NCI-H82 (cell line): ENCODE measurements at places on chromosomes 5 and 9.

GRCh38 chr9:84366683-84367082 lies 26.1 kb upstream of the SLC28A3 start:
- DNase-seq: no peak

- peak; percentile 60 for DNase-seq
These were observed 465.5 kb downstream of the DNAH5 start for GRCh38 chr5:13478831-13479465.

GRCh38 chr9:89388084-89388867 lies 70.0 kb downstream of the SECISBP2 start:
- DNase-seq: no peak

DNA sequence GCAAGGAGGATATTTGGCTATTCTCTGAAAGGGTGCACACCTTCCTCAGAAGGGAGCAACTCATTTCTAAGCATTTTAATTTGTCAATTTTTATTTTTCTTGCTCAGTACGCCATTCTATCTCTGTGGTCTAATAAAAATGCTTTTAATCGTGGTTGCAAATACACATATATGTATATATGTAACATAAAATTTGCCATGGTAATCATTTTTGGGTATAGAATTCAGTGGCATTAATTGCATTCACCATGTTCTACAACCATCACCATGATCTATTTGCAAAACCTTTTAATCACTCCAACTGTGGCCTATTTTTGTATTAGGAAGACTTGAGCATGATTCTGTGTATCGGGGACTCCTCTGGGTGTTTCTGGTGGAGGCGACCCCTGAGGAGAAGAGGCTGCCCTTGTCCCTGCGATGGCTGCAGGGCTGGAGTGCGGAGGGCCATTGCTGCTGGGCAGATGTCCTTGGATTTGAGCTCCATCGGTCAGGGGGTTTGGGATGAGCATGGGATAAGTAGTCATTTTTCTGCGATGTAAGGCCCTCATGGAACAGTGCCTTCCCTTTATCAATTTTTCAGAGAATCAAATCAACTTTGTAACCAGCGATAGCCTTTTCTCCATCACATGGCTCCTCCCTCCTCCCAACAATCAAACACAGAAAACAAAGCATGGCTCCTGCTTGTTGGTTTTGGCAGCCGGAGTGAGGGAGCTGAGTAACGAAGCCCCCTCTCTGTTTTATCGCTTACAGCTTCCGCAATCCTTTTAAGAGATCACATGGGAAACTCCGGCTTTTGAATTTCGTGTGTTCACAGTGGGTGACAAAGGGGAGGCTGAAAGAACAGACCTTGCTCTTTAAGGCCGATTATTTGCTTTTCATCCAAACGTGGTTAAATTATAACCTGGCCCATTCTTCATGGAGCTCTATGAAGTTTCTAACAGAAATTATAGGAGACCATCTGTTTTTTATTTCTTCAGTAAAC lies 187.3 kb downstream of the TENT4A start:
- DNase-seq: peak; percentile 88

DNA sequence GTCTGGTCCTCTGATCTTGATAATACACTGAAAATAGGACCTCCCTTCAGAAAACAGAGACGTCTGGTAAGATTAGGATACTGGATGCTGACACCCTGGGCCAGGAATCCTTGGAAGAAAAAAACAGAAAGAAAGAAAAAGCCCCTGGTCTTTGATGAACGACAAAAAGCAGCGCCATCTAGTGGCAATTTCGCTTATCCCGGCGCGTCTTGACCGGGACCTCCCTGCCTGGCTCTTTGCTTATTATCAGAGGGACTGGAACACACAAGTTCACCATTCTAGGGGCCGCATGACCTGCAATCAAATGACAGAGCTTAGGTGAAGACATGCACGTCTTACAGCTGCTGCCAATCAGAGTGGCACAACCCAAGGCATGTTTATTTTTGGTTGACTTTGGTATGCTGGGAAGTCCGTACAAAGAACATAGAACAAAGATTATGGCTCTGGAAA lies 114.9 kb upstream of the NFIB start:
- DNase-seq: peak; percentile 89

GRCh38 chr5:81895307-81895706 lies 76.5 kb upstream of the ATG10 start:
- no peak for DNase-seq

DNA sequence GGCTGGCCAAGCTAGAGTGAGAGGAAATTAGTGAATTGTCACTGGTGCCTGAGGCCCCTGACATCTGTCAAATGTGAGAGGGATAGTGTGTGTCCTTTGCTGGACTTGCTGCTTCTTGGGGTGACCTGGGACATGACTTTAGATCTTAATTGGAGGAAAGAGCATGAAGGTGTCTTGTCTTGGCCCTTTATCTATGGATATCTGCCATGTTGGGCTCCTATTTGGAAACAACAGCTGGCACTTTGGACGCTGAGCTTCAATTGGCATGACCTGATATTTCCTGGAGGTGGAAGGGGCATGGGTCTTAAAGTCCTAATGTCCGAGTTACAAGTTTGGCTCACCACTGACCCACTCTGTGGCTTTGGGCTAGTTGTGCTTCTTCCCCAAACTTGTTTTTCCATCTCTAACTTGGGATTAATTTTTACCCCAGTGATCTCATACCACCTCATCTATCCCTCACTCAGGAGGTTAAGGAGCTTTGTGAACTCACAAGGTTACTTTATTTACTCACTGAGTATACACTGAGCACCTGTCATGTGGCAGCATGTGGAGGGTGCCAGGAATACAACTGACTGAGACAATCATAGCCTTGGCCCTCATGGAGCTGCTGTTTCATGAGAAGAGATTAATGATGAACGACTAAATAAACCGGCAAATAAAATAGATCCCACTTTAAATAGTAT lies 30.1 kb upstream of the CXCL14 start:
- no peak for DNase-seq

DNA sequence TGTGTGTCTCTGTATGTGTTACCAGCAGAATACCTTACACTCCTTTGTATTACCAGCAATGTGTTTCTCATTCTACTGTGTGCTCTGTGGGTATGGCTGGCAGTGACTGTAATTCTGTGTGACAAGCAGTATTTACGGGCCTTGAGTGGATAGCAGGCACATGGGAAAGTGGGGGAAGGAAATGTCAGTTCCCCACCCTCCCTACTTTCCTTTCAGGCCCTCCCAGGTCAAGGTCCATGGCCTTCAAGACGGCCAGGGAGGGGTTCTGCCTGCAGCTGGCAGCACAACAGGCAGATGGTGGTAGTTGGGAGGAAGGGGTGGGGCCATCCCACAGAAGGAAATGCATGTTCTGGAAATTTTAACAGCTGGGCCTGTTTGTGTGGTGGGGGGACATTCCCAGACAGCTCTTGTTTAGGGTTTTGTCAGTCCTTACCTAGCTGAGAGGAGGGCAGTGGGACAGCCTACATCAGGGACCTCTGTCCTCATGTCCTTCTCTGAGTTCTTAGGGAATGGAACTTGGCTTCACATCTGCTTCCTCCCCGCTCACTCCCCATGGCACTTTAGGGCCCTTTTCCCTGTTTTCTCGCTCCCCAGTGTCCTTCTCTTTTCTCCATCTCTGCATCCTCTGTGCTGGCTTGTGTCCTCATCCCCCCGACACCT lies 14.6 kb upstream of the TNIP1 start:
- DNase-seq: peak; percentile 52

DNA sequence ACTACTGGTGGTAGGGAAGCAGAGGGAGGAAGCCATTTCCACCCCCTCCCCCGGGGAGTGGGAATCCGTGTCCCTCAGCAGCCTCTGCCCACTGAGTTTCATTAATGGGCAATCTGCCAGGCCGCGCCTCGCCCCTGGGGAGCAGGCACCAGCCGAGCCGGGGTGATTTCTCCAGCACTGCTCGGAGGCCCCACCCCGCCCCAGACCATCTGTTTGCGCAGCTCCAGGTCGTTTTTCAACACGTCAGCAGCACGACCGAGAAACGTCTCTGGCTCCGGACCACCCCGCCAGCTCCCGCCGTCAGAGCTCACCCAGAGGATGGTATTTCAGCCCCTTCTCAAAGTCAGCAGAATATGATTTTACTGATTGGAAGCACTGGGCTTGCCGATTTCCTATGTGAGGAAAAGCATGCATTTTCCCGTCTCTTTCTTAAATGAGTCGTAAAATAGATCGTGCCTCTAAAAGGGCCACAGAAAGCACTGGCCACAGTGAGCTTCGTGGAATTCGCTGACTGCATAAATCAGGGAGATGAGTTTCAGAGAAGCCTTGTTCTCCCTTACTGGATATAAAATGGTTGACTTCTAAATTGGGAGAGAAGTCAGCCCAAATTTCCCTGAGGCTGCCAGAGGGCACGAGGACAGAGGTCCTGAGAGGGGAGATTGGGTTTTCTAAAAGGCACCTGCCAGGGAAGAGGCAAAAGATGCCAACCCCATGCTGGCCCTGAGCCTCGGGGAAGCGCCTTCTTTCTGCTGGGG lies 47.0 kb downstream of the OLFM1 start:
- peak; percentile 89 for DNase-seq

DNA sequence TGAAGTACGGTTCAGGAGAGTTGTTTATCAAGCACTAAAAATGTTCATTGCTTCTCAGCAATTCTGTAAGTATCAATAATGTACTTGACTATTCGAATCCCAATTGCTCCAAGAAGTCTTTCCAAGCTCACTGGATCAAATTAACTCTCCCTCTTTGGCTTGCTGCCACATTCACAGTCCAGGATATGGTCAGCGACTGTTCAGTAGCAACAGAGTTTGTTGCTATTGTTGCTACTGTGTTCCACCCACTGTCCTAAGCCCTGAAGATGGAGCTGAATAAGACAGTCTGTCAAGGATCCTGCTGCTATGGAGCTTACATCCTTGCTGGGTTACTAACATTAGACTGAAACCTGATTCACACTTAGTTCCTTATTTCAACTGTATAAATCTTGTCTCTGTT lies 110.8 kb downstream of the FGF10 start:
- DNase-seq: no peak

- DNase-seq: no peak
These were observed 62.1 kb downstream of the PLPP1 start for GRCh38 chr5:55472642-55473041.

- DNase-seq: no peak
These were observed 10.9 kb upstream of the NKD2 start for GRCh38 chr5:997711-998110.

DNA sequence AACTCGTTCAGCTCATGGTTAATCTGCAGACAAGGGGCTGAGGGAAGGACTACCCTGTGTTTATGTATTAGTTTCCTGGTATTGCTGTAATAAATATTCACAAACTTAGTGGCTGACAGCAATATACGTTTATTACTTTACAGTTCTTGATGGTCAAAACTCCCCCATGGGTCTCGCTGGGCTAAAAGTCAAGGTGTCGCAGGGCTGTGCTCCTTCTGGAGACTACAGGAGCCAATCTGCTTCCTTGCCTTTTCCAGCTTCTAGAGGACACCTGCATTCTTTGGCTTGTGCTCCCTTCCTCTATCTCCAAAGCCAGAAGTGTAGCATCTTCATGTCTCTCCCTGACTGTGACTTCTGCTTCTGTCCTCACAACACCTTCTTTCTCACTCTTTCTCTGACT lies 653.8 kb upstream of the RIOK2 start:
- no peak for DNase-seq

DNA sequence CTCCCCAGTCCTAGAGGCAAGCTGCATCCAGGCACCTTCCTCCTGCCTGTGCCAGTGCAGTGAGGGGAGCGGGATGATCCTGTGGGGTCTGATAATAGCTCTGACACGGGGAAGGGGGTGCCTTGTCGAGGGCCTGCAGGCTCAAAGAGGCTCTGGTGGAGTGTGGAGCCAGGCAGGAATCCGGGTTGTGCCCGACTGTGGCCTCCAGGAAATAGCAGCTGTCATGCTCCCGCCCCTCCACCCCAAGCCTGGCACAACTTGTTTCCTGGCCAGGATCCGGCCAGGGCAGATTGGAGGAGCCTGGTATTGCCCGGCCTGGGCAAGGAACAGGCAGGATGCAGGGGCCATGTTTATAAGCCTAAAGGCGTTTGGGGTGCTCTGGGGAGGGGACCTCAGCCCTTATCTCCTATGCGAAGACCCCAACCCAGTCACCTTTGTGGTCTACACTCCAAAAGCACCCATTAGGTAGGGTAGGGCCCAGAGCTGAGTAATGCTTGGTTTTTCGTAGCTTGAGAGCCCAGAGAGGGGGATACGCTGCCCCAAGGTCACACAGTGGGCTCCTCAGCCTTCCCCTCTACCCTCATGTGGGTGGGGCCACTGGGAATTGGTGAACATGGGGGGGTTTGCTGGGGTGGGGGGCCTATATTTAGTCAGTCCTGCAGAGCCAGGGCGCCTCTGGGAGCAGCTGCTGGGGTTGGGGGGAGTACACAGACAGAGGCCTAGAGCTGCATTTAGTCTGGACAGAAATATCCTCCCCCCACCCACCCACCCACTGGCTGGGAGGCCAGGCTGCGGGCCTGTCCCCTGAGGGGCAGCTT lies 12.2 kb downstream of the CXXC5 start:
- no peak for DNase-seq

GRCh38 chr5:105659396-105659795 lies 2011.3 kb downstream of the EFNA5 start:
- DNase-seq: peak; percentile 1

- no peak for DNase-seq
These were observed 2.7 kb upstream of the LARS1 start for GRCh38 chr5:146185161-146185560.

DNA sequence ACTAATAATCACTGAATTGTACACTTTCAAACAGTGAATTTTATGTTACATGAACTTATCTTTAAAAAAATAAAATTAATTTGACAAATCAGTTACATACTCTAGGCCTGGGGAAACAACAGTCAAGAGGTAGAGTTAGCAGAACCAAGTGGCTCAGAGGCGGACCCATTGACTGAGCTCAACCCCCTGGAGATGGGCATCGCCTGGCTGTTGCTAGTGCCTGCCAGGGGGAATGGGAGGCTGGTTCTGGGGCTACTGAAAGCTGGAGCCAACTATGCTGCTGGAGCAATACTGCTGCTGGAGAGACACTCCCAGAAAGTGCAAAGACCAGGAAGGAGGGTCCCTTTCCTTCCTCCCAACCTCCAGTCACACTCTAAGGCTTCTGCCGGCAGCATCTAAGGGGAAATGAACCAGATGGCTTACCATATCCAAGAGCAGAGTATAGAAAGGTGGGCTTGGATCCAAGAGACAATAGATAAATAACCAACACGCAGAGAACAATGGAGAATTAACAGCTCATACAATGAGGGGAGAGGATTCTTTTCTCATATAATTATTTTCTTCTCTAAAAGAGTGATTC lies 40.3 kb upstream of the ANKRD55 start:
- DNase-seq: peak; percentile 2
